ENCODE measurements at places on chromosomes 5 and 9. TPM values are rescaled to one million over a fixed set of nuclear protein-coding genes. Genes with fewer than 3 reads are reported as not detected.

DNA sequence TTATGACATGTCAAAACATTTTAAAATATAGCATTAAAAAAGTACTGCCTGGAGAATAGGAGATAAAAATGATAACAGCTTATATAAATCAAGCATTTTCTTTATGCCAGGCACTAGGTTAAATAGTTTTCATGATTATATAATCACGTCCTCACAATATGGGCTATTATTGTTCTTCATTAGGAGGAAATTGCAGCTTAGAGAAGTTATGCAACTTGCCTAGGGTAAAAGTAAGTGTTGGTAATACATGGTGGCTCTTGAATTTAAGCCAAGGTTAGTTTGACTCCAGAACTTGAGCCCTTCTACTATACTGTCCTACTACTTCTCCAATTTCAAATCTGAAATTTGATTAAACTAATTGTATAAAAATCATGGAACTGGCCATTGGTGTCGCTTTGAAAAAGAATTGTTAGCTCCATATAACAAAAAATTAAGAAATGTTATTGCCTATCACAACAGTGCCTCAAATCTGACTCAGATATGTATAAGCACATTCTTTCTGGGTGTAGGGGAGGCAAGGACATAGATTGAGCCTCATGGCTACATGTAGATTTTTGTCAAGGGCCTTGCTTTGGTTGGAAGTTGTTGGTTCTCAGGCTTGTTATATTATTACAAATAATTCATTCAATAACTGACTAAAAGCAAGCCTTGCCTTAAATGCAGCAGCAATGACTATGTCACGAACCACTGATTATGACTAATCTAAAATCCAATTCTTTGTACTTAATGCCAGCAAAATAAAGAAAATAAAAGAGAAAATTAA is 223.5 kb upstream of the DAB2 start:
- no peak for DNase-seq

The SLC6A7 gene
- total RNA-seq = 5.0 TPM

GRCh38 chr5:99355881-99356280 is 427.1 kb upstream of the CHD1 start:
- DNase-seq = no peak

GRCh38 chr9:88814577-88814976 is 176.7 kb upstream of the S1PR3 start:
- no peak for DNase-seq

DNA sequence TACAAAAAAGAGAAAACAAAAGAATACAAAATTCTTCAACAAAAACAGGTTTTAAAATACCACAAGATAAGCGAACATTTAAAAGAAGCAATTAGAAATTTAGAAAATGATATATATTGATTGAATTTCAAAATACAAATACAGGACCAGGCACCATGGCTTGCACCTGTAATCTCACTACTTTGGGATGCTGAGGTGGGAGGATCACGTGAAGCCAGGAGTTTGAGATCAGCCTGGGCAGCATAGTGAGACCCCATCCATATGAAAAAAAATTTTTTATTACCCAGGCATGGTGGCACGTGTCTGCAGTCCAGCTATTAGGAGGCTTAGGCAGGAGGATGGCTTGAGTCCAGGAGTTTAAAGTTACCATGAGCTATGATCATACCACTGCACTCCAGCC is 109.9 kb upstream of the SLC30A5 start:
- no peak for DNase-seq

GRCh38 chr5:121408778-121409177 is 442.9 kb upstream of the FTMT start:
- DNase-seq = no peak

Measured in colonic mucosa (tissue), 4 donors.